ENCODE measurements at places on chromosomes 1 and 21. TPM values are rescaled to one million over a fixed set of nuclear protein-coding genes. Genes with fewer than 3 reads are reported as not detected.

Gene KIF14
- 24.4 TPM for total RNA-seq

Gene PROK1
- total RNA-seq = not detected

Gene MEX3A
- total RNA-seq = 0.20 TPM

Gene LRRC53
- total RNA-seq = not detected

Gene ANKRD65
- not detected for total RNA-seq

Gene DIRAS3
- not detected for total RNA-seq

Gene ASTN1
- not detected for total RNA-seq

Gene RPE65
- total RNA-seq = not detected

Gene OVAAL
- total RNA-seq = not detected

Gene RIMS3
- total RNA-seq = 2.5 TPM

Gene GPR52
- total RNA-seq = 3.4 TPM

Gene LHX8
- total RNA-seq = not detected

Gene LCE1F
- total RNA-seq = not detected

Gene TRIM67
- not detected for total RNA-seq

Gene ZBTB40
- total RNA-seq = 18.9 TPM

Gene SPRR2B
- total RNA-seq = not detected

Gene DYNLT4
- total RNA-seq = 0.34 TPM

Gene TOMM40L
- 23.3 TPM for total RNA-seq

Gene ZNF670
- total RNA-seq = 2.0 TPM

Gene CD34
- 0.05 TPM for total RNA-seq

Gene ADAM30
- total RNA-seq = not detected

Gene PIAS3
- total RNA-seq = 20.5 TPM

Gene FCGR3A
- 0.11 TPM for total RNA-seq

Gene ERICH3
- not detected for total RNA-seq

Gene NGF
- total RNA-seq = not detected

Gene RIPK4
- total RNA-seq = not detected

Gene SEC16B
- total RNA-seq = not detected

Gene SPATA45
- total RNA-seq = not detected

Gene DHRS3
- total RNA-seq = 46.8 TPM

Gene MAPKAPK2
- 71.4 TPM for total RNA-seq

Gene LORICRIN
- not detected for total RNA-seq

Gene ITGB2
- 447 TPM for total RNA-seq

Gene RUNX3
- total RNA-seq = 98.8 TPM

Gene NTNG1
- not detected for total RNA-seq

Gene AADACL4
- not detected for total RNA-seq

Gene TPTE
- total RNA-seq = not detected

Gene VASH2
- 0.61 TPM for total RNA-seq

Gene AMY2B
- 7.1 TPM for total RNA-seq

Gene FNDC10
- 8.8 TPM for total RNA-seq

Gene ZNF687
- 24.0 TPM for total RNA-seq

Gene SLC30A2
- not detected for total RNA-seq

Gene HES3
- not detected for total RNA-seq

Data from T-helper 2 cell treated with Interferon-gamma antibody and Interleukin-4, amounts not matched to agents 100 ng/mL and 5 ng/mL, for 36 hours (primary cell).